ENCODE measurements at places on chromosomes 5 and 9.

DNA sequence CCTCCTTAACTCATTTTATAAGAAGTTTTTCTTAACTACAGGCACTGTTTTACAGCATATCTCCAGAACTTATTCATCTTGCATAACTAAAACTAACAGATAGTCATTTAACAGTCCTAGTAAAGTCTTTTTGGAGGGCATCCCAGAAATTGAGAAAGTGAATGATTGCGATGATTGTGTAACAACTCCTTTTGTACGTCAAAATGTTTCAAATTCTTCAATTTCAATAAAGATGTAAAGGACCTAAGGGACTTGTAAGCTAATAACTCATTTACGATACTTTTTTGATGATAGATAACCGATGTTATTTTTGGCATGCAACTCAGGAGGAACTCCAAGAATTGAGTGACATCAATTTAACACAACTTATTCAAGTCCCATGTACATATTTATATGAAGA, 42.7 kb downstream of the SVEP1 start:
- no peak for DNase-seq

DNA sequence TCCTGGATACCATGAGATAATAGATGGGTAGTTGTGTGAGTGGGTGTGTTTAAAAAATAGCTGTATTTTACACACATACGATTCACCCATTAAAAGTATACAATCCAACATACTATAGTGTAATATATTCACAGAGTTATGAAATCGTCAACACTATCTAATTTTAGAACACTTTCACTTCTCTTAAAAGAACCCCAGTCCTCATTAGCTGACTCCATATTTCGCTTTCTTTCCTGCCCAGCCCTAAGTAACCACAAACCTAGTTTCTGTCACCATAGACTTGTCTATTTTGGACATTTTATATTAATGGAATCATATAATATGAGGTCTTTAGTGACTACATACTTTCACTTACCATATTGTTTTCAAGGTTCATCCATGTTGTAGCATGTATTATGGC, 63.8 kb upstream of the S1PR3 start:
- DNase-seq, result no peak

- DNase-seq, result no peak
Observed at GRCh38 chr9:127968042-127968441, 12.7 kb downstream of the EEIG1 start.

DNA sequence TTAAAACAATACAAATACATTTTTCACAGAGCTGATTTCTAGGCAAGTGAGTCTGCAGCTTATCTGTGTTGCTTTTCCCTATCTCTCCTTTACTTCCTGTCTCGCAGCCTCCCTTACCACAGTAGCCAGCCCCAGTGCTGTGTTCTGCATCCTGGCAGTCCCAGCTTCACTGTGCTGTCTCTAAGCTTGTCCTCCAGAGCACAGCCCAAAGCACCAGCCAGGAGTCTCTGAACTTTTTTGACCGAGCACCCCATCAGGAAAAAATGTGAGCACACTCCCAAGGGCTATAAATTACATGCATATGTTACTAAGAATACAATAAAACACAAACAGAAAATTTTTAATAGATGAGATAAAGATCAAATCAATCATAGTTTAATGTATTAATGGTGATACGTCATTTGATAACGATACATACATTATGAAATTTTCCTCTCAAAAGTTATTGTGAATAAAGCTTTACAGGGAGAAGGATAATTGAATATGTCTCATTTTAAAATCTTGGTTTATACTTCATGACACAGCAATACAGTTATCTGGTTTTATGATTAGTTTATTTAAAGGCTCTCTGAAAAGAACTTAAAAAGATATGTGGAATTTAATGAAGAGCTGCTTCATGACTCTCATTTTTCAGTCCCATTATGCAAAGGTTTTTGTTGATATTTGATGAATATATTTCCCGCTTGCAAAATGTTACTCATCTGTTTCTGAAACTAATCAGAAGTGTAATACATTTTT, 7.3 kb upstream of the RHOBTB3 start:
- peak; percentile 28 for DNase-seq

GRCh38 chr9:87285183-87285850, 212.3 kb upstream of the DAPK1 start:
- no peak for DNase-seq

GRCh38 chr5:98755406-98755805, 18.1 kb upstream of the RGMB start:
- no peak for DNase-seq

DNA sequence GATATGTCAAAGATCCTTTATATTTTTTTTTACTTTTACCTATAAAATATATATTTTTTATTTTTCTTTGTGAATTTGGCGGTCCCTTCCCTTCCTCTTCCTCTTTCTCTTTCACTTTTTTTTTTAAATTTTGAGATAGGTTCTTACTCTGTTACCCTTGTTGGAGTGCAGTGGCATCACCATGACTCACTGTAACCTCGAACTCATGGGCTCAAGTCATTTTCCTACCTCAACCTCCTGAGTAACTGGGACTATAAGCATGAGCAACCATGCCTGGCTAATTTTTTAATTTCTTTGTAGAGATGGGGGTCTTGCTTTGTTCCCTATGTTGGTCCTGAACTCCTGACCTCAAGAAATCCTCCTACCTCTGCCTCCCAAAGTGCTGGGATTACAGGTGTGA, 258.0 kb upstream of the CLINT1 start:
- no peak for DNase-seq
